ENCODE measurements at places on chromosomes 12 and 14.

DNA sequence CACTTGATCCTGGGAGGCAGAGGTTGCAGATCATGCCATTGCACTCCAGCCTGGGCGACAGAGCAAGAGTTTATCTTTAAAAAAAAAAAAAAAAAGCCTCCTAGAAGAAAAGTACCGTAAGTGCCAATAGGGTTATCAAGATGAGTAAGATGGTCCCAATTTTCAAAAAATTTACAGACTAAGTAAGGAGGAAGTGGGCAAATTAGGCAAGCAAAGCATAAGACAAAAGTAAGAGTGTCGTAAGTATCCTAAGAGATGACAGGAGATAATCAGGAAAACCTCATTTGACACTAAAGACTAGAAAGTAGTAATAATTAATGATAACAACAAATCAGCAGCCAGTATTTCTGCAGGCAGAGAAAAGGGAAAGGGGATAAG is 12.2 kb downstream of the PYM1 start:
- DNase-seq, result no peak

- no peak for DNase-seq
Measured at GRCh38 chr14:60311417-60311816, 62.4 kb downstream of the PPM1A start.

DNA sequence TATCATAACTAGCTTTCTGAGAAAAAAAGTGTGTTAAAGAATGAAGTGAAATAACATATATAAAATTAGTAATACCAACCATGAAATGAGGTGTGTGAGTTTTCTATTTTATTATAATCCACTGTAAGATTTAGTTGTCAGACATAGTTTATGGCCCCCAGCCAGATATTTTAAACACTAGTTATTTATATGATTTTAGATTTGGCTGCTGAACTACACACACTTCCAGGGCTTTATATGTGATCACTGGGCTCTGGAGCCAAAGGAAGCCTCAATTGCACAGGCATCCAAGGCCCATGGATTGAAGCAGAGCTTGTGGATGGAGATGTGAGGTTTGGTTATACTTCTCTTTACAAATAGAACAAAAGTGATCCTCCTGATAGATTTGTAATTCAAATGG is 48.7 kb upstream of the CNTN1 start:
- no peak for DNase-seq

DNA sequence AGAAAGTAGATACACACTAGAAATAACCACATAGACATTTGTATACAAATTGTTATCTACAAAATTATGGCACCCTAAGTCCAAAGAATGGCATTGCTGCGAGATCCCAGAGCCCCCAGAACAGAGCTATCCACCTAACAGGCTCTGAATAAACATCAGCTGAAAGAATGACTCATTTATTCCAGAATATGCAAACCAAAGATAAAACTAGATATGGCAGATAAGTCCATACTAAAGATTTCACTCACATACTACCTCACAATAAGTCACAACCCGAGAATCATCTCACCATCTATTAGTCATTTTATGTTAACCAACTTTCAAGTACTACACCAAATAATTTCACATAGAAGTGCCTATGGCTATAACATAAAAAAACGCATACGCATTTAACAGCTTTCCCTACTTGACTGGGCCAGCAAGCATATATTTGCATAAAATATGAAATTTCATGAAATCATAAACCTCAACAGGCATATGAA is 5.6 kb downstream of the CNIH1 start:
- peak; percentile 22 for DNase-seq

- no peak for DNase-seq
Measured at GRCh38 chr14:102239231-102239630, 65.7 kb downstream of the MOK start.

DNA sequence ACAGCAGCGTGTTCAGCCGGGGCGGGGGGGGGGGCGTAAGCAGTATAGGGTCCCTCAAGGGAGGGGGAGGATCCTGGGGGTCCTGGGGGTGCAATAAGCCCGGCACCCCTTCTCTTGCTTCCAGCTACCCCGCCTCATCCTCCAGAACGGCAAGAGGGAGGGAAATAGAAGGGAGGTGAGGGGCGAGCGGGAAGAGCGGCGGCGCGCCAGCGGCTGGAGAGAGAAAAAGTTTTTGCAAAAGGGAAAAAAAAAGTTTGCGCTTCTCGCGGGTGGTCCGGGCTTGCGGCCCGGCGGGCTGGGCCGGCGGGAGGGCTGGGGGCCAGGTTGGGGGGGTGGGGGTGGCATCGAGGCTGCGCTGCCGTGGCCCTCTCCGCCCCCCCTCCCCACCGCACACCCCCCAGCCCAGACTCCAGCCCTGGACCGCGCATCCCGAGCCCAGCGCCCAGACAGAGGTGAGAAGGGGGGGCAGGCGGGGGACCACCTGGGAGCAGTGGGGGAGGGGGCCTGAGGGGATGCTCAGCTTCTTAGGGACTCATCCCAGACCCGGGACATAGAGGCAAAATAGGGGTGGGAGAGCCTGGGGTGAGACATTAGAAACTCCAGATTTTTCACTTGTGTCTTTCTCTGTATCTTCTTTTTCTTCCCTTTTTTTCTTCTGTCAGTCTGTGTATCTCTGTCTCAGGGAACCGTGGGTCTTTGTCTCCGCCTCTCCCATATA is at the start of gene GLI1:
TSS of gene GLI1 (plus strand) at position 36 of the 718 bp plus-strand sequence. CDS start 3,907 bp downstream, outside the sequence.
- no peak for DNase-seq

- DNase-seq, result no peak
Measured at GRCh38 chr14:37232907-37233481, 35.3 kb downstream of the MIPOL1 start.

DNA sequence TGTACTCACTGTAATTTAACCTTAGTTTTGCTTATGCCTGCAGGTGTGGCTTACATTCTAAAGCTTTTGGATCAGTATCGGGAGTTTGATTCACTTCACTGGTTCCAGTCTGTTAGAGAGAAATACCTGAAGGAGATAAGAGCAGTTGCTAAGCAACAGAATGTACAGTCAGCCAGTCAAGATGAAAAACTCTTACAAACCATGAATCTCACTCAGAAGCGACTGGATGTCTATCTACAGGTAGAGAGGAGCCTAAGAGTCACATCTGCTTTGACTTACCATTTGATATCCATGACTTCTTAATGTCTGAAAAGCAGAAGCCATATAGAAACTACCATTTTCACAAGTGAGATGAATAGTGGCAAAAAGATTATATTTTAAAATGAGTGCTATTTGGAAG is 56.5 kb downstream of the WASHC4 start:
- DNase-seq, result no peak

DNA sequence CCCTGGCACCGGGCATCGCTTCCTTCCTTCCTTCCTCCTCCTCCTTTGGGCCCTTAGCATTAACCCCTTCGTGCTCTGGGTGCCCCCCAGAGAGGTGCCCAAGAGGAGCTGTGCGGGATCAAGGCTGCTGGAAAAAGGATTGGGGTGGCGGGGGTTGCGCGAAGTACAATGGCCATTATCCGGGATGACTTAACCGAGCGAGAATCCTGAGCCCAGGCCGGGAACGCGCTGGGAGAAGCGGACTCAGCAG is 2.8 kb downstream of the DHH start:
- no peak for DNase-seq

DNA sequence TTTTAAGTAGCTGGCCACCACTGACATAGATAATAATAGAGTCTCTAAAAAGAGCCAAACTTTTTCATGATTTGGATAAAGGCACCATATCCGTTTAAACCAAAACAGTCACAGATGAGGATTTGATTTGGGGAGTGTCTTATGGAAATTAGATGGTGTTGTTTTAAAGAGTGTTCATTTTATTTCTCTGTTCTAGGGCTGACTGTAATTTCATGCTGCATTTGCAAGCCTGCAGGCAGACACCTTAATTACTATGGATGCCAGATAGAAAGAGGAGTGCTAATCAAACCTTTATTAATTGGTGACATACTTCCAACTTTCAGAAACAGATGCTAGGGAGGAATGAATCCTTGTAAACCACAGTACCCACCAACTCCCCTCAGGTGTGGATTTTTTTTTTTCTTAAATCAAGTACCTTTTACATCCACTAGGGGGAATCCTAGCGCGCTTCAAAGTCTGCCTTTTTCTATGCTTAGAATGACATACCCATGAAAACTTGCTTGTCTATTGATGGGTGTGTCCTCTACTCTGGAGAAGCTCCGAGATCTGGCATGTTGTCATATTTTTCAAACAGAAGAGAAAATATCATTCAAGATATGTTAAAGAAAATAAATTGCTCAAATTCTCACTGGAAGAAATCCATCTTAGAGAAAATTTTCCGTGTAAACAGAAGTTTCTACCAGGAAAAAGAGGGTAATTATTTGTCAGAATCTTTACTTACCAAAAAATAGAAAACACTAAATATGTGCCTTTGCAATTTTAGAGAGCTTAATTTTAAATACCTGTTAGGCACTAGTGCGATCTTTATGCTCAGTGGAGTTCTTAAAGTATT is 14.2 kb upstream of the PLXNC1 start:
- peak; percentile 2 for DNase-seq

GRCh38 chr14:105529569-105530284 is 3.3 kb downstream of the TMEM121 start:
- no peak for DNase-seq

DNA sequence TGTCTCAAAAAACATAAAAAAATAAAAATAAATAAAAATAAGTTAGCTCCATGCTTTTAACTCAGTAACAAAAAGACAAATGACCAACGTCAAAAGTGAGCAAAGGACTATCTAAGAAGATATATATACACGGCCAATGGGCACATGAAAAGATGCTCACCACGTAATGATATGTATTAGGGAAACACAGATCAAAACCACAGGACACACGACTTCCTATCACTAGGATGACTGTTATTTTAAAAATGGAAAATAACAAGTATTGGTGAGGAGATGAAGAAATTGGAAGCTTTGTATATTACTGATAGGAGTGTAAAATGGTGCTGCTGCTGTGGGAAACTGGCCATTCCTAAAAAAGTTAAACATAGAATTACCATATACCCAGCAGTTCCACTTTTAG is 20.2 kb upstream of the P2RX7 start:
- no peak for DNase-seq

DNA sequence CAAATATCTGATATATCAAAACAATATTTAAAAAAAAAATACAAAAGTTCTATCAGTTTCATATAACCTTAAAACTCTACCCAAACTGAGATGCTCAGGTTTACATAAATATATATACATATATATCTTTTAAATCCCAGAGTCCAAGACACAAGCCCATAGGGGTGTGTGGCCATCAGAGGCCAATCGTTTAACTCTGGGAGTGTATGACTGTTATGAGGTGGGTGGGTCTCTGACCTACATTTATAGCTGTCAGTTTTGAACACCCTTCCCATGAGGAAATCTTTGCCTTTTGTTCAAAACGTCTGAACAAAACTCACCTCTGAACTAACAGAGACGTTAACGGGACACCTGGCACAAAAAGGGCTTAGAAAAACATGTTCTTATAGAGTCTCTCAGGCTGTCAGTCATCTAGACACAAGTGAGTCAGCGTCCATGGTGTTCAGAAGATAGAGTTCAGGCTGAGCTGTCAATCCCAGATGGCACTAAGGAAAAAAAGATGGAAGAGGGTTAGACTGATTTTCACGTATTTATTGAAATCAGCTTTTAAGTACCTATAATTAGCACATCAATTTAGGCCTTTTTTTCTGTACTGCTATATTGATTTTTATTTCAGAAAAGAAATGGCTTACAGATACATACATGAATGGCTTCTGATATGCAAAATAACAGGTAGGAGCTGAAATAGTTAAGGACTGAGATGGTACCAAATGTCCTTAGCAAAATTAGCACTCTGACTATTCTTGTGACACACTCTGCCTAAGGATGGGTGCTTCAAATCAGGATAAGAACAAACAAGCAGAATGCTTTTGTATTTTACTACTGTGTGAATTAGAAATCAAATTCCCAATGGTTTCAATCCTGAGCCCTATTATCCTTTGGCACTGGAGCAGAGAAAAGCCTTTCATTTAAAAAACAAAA is 29.2 kb downstream of the HIGD1C start:
- no peak for DNase-seq

GRCh38 chr12:52311285-52311648 is 9.9 kb downstream of the KRT83 start:
- DNase-seq, result no peak

DNA sequence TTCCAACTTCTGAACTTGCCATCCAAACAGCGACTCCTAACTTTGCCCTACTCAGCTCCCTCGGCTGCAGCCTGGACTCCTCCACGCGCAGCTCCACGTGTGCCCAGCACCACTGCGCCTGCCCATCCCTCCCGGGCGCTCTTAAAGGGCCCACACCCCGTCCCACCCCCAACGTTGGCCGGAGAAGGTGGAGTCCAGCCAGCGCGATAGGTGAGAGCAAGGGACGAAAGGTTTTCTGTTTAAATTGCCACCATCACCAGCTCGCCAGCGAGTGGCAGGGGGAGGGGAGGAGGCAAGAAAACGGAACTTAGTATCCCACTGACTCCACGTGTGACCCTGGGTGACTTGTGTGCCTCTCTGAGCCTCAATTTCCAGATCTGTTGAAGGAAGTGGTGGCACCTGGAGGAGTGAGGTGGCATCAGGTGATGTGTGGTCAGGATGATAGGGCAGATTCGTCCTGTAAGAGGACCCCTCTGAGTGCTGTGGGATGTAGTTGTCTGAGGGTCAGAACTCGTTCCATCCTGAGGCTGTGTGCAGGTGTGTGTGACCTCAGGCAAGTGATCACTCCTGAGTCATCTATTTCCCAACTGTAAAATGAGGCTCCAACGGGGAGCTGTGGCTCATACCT is 59.7 kb downstream of the TRPV4 start:
- DNase-seq, result no peak

DNA sequence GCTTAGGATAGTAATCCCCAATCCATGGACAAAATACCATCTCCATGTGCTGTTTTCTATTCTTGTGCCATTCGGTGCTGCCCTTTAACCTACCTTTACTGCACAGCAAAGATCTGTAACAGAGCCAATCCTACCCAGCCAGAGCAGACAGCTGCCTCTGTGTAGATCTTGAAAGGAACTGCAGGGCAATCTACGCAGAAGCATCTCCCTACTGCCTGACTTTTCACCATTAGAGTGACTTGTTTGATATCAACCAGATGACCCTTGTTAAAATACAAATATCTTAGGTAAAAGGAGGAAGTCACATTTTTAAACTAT is 33.9 kb upstream of the PPM1A start:
- no peak for DNase-seq
